ENCODE measurements at places on chromosomes 12 and 14. TPM values are rescaled to one million over a fixed set of nuclear protein-coding genes. Genes with fewer than 3 reads are reported as not detected.

DNA sequence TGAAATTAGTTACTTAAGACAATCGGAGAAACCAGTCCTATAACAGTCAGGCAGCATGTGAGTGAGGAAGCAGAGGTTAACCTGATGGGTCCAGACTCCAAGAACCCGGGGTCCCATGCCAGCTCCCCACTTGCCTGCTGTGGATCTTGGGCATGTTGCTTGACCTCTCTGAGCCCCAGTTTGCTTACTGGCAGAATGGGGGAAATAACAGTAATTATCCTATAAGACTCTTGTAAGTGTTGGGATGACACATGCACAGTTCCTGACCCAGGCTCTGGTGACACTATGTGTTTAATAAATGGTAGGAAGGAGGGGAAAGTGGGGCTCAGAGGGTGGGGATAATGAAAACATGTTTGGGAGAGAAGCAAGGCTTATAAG is 56.8 kb downstream of the RPH3A start:
- DNase-seq: no peak

DNA sequence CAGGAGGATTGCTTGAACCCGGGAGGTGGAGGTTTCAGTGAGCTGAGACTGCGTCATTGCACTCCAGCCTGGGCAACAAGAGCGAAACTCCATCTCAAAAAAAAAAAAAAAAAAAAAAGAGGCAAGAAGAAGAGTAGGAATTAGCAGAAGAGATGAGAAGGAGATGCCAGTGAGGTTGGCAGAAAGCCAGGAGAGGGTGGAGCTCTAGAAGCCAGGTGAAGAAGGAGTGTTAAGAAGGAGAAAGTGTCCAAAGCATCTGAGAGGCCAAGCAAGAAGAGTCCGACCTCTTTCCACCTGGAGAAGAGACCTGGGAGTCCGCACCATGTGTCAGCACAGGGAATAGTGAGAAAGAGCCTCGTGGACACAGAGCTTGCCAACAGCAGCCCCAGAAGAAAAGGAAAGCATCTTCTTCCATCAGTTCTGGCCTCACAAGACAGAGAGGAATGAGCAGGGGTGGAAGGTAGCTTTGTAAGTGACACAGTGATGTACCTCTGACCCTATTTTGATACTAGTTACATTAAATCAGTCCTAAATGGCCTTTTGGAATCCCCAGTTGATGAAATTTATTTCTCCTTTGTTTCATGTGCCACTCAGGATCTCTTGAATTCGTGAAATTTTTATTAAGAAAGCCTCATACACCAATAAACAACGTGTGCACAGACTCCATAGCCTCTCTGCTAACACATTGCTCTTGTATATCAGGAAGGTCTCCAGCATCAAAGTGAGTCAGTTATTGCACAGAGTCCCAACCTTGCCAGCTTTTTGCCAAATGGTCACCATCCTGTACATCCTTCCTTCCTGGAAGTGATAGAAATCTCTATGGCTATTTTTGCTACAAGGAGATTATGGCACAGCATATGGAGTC is 70.6 kb downstream of the SAMD4A start:
- peak; percentile 20 for DNase-seq

DNA sequence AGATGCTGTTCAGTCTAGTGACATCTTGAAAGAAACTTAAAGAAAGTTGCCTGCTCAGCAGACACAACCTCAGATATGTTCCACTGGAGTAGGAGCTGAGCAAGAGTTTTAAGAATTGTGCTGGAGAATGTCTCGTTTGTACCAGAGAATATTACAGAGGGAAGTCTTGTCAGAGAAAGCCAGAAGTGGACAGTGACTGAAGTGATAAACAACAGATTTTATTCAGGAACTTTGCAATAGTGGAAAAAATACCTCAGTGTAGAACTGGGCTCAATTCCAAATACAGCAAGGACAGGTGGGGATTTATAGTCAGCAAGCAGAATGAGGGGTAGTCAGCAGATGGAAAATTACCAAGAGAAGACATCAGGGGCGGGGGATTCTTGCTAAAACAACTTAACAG is 18.6 kb downstream of the ZDHHC17 start:
- DNase-seq: no peak

GRCh38 chr12:119836781-119837180 is 40.3 kb downstream of the CIT start:
- DNase-seq: no peak

DNA sequence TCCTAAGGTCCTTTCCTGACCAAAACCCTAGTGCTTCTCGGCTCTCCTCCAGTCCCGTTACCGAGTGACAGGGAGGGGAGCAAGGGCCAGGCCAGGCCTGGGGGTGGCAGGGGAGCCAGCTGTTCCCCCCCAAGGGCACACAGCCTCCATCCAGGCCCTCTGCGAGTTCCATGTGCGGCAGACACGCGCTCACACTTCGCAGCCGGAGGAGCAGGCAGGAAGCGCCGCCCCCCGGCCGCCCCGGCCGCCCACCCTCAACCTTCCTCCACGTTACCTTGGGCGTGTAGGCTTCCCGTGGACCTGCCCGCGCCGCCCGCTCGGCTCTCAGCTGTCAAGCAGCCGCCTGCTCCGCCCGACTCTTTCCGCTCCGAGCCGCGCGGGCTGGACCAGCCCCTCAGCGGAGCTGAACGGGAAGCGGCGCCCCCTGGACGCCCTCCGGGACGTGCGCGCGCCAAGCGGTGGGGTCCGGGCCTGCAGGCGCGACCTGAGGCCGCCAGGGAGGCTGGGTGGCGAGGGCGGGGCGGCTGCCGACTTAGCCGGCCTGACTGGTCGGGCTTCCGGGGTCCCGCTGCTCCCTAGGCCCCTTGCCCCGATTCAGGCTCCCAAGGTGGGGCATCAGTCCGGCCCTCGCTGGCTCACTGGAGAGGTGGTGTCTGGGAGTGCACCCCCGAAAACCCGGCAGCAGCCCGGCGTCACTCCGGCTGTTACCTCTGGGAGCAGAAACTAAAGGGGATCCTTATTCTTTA is at the start of gene CRACR2A:
CRACR2A (minus strand) TSS at position 369 of the 746 bp plus-strand sequence. CDS start 56,110 bp downstream, outside the sequence.
- DNase-seq: peak; percentile 83

- DNase-seq: no peak
Measured at GRCh38 chr14:91361233-91361811, 56.3 kb downstream of the CCDC88C start.

MOK gene
- total RNA-seq: 36.6 TPM

DNA sequence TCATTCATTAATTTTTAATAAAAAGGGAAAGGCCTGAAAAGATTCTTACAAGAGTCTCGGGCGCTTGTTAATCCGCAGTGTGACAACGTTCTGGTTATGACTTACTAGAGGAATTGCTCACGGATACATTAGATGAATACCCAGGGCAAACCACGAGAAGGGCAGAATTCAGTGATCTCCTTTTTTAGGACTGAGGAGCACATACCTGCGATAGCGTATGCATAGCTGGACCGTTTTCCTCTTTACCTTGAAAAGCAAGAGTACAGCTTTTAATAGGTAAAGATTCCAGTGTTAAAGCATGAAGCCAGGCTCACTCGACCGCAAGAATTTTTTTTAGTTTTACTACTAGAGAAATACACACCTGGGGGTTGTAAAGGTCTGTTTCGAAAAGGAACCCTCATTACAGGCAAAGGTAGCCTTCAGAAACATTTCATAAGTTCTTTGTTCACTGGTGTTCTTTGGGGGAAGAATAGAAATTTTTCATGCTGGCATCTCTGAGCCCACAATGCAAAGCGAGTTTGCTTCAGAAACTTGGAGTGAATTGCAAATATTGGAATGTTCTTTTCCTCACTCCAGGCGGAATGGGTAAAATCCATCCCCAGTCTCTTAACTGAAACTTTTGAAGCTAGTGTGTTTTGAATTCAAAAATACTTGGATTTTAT is 953 bp downstream of the MAPK1IP1L start:
- DNase-seq: no peak

DNA sequence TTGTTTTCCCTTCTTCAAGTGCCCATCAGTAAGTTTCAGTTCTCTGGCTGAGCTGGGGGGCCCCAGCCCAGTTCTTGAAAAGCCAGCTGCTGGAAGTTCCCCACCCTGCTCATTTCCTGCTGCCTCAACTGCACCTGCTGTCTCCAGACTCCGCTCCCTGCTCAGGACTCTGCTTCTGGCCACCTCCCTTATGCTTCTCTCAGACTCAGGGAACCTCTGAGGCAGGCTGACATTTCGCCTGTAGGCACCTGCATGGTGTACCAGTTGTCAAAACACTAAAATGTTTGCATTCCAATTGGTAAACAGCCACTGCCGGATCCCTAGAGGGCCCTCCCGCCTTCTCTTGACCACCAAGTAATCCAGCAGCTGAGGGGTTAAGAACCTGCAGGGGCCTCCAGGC is 136.5 kb upstream of the VRK1 start:
- DNase-seq: no peak

TOGARAM1 gene
- total RNA-seq: 4.6 TPM

GRCh38 chr14:61125041-61125866 is 144.2 kb downstream of the SLC38A6 start:
- DNase-seq: no peak

SLC6A15 gene
- 24.5 TPM for total RNA-seq

- DNase-seq: no peak
Measured at GRCh38 chr12:130977046-130977742, 23.5 kb downstream of the ADGRD1 start.

DNA sequence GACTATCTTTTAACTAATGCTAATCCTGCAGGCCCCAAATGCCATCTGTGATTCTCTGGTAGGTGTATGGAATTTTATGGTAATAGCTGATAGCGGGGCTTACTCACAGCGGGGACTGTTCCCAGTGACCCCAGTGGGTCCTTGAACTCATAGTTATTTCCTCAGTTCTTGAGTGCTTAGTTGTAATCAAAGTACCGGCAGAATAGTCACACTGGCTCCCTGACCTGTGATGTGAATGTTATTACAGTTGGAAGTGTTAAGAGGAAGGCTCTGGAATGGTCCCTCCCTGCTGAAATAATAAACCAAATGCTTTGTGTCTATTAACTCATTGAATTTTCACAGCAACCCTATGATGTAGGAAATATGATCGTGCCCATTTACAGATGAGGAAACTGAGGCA is 78.3 kb downstream of the NDUFA12 start:
- DNase-seq: no peak

CISTR gene
- not detected for total RNA-seq

- no peak for DNase-seq
Measured at GRCh38 chr14:96951511-96951910, 154.3 kb downstream of the VRK1 start.

- no peak for DNase-seq
Measured at GRCh38 chr14:45091710-45092109, 7.8 kb downstream of the PRPF39 start.

DNA sequence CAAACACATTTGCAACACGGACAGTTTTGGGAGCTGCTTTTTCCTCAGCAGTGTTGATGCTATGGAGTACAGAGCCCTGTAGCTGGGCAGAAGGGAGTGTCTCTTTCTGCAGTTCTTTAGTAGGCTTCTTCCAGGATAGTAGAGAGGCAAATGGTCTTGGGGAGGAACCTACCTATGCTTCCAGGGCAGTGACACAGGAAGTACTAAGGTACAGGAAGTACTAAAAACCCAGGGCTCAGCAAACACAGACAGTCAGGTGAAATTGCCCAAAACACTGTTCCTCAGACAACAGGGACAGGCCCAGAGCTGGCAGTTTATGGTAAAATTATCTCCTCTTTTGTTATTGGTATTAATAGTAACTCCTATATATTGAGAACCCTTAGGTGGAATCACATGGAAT is 217.6 kb downstream of the TTC8 start:
- DNase-seq: no peak

SLC25A47 gene
- 0.37 TPM for total RNA-seq

DNA sequence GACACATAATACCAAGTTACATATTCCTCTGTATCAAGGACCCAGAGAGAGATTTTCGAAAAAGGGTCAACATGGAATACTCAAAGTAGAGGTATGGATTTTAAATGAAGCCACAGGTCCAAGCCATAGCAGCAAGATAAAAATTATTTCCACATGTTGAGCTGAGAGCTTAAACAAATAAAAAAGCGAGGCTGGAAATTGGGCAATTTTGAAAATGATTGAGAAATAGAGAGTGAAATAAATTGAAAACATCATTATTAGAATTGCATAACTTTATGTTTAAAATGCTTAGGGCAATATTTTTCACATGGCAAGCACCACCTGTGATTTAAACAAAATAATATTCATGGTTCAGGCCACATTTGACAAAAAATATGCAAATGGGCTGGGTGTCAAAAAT is 1251.0 kb upstream of the USP15 start:
- DNase-seq: no peak

NRXN3 gene
- total RNA-seq: 1.2 TPM

DNA sequence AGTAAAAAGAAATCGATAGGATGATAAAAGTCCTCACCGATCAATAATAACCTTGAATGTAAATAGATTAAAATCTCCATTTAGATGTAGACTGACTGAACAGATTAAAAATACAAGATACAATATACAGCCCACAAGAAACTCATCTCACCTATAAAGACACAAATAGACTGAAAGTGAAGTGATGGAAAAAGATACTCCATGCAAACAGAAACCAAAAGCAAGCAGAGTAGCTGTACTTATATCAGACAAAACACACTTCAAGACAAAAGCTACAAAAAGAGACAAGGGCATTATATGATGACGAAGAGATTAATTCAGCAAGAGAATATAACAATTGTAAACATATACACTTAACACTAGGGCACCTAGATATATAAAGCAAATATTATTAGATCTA is 444.8 kb downstream of the RGS6 start:
- DNase-seq: no peak

C12orf60 gene
- 1.7 TPM for total RNA-seq

GRCh38 chr14:100864960-100865681 is 38.4 kb downstream of the RTL1 start:
- no peak for DNase-seq

GRCh38 chr12:79555028-79555925 is 135.5 kb downstream of the PAWR start:
- peak; percentile 30 for DNase-seq

ASCL1 gene
- total RNA-seq: not detected

GRCh38 chr14:51167587-51168214 is 72.3 kb upstream of the TMX1 start:
- no peak for DNase-seq

TSPAN8 gene
- total RNA-seq: not detected

- no peak for DNase-seq
Measured at GRCh38 chr14:39967885-39968284, 535.7 kb upstream of the FBXO33 start.

RDH12 gene
- total RNA-seq: 0.29 TPM

GRCh38 chr14:33781236-33781635 is 169.6 kb downstream of the EGLN3 start:
- DNase-seq: no peak

GRCh38 chr12:52279422-52280318 is 5.2 kb downstream of the KRT86 start:
- no peak for DNase-seq

CMKLR1 gene
- 0.21 TPM for total RNA-seq

DNA sequence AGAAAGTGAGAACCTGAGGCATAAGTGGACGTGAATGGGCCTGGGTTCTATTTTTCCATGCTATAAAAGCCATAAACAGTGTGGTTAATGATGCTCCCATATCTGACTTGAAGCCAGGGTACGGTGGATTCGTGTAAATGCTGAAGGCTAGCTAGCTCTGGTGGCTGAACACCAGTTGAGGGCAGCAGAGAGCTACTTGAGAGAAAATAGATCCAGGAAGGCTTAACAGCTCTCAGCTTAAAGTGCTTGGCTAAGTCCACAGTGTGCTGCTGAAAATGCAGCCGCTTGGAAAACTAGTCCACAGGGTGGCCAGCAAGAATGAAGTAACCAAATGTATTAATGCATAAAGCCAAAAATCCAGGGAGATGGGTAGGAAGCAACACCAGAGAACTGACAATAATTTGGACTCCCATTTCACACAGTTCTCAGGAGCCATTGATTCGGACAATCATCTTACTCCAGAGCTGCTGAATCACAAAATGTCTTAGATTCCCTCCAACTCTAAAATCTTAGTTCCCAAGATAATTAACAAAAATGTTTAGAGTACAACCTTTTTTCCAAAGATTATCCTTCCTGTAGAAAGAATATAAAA is 15.0 kb upstream of the FOXG1 start:
- peak; percentile 61 for DNase-seq

VRTN gene
- total RNA-seq: not detected
